ENCODE measurements at places on chromosomes 3 and 15. TPM values are rescaled to one million over a fixed set of nuclear protein-coding genes. Genes with fewer than 3 reads are reported as not detected.

The TPRG1 gene
- total RNA-seq, result 0.13 TPM

The LRRC34 gene
- 7.2 TPM for total RNA-seq

The P2RY14 gene
- not detected for total RNA-seq

The MED12L gene
- 0.57 TPM for total RNA-seq

The TBL1XR1 gene
- total RNA-seq, result 146 TPM

The CKMT1B gene
- not detected for total RNA-seq

The DGKG gene
- 0.13 TPM for total RNA-seq

The PLSCR5 gene
- total RNA-seq, result not detected

The EFCC1 gene
- 0.13 TPM for total RNA-seq

The CPN2 gene
- total RNA-seq, result not detected

The SCN5A gene
- total RNA-seq, result 23.7 TPM

All from thoracic aorta endothelial cell (primary cell).